ENCODE measurements at places on chromosomes 11 and 22.
A peak's percentile ranks its signal among the peaks of the same experiment; 100 is the strongest.

GRCh38 chr11:79108851-79109250 is 332.0 kb downstream of the TENM4 start:
- no peak for DNase-seq

GRCh38 chr11:20360650-20361049 is 2.9 kb upstream of the HTATIP2 start:
- no peak for DNase-seq

- DNase-seq, result no peak
Observed at GRCh38 chr11:76903325-76903724, 42.6 kb downstream of the ACER3 start.

- peak; percentile 46 for DNase-seq
Observed at GRCh38 chr11:128336203-128336602, 251.2 kb downstream of the ETS1 start.

- peak; percentile 96 for DNase-seq
Observed at GRCh38 chr11:57434640-57435546, 8.0 kb upstream of the SLC43A3 start.

DNA sequence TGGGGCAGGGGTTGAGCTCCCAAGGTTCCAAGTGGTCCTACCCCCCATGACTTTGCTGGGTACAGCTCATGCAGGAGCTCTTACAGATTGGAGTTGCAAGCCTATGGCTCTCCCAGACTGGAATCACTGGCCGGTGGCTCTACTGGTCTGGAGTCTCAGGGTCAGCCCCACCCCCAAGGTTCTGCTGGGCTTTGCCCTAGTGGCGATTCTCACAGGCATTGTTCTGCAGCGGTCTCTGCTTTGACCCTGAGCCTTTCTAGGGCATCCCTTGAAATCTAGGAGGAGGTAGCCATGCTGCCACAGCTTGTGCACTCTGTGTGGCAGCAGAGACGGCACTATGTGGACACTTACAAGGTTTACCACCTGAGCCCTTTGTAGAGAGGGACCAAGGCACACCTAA is 49.3 kb upstream of the HMGXB4 start:
- DNase-seq, result no peak

DNA sequence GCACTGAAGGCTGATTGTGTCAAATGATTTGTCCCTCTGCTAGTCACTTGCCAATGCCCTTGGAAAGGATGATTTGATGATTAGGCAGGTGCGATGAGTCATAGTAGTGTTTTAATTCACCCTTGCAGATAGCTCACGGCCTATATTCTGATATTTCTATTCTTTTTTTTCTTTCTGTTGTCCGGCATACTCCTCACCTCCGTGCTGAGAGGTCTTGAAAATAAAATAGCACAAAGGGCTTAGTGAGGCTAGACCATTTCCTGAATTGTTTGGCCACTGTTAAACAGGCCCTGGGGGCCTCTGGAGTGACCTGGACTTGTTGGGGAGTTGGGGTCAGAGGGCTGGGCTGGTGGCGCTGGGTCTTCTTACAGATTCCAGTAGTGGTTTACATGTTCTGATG is 99.8 kb downstream of the ZBTB16 start:
- DNase-seq, result peak; percentile 70

DNA sequence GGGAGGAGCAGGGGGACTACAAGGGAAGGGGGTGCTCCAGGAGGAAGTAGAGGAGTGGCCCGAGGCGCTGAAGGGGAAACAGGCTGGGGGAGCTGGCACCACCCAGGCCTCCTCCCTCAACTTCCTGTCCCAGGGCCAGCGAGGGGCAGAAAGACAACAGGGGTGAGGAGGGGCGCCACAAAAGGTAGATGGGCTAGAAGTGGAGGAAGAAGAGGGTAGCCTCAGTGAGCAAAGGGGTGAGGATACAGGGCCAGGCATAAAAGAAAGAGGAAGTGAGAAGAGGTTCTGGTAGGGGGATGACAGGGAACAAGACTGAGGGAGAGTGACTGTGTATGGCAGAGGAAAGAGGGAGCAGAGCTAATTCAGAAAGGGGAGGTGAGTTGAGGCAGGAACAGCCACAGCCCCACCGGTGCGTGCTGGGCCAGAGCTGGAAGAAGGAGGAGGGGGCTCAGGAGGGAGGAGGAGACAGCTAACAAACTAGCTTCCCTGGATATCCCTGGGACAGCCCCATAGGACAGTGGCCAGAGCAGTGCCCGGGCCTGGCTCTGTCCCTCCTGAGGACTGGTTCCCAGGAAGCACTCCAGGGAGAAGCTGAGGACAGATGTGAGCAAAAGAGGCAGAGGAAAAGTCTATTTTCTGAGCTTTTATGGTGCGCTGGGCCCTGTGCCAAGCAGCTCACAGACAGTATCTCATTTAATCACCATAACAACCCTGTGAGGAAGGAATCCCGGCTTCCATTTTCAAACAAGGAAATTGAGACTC is 8.5 kb downstream of the DCHS1 start:
- no peak for DNase-seq

- DNase-seq, result no peak
Observed at GRCh38 chr11:7261578-7261977, 9.9 kb downstream of the SYT9 start.

DNA sequence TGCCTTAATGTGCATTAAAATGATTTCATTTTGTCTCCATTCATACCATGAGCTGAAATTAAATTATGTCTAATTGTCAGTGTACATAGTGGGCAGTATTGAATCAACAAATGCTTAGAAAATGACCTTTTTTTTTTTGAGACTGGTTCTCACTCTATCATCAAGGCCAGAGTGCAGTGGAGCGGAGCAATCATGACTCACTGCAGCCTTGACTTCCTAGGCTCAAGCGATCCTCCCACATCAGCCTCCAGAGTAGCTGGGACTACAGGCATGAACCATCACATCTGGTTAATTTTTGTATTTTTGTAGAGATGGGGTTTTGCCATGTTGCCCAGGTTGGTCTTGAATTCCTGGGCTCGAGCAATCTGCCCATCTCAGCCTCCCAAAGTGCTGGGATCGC is 117.0 kb upstream of the BLID start:
- DNase-seq, result no peak

DNA sequence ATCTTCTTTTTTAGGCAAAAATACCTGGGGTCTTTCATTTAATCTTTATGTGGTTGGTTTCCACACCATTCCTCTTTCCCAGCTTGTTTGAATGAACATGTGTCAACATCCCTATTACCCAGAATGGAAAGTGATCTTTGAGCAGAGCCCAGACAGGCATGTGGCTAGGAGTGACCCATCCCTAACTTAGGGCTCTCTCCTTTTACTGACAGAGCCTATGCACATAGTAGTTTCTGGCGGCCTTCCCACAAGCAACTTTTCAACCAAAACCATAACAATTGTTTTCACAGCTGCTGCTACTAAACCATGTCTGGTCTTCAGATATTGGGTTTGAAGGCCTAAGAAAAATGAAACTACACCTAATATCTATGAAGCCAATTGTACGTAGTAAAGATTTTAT is 107.5 kb downstream of the TENM4 start:
- no peak for DNase-seq

- DNase-seq, result no peak
Observed at GRCh38 chr11:12473381-12473780, 96.0 kb downstream of the PARVA start.

DNA sequence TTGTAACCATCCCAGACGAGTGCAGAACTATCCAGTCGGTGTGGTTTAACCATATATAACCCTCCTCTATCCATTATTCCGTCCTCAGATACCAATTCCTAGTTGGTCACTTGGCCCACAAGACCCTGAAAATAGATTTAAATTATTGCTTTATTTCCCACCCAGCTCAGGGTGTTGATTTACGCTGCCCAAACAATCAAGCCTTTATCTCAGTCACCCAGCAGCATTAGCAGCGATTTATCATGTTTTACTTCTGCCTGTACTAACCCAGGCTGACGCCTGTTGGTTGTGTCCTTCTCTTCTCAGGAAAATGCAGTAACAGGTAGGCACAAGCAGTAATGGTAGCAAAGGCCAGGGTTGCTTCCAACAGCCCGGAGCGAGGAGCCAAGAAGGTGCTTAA is 81.2 kb downstream of the DSCAML1 start:
- DNase-seq, result no peak

GRCh38 chr22:37519268-37520195 is at the start of gene CARD10:
CARD10 (minus strand) TSS chr22:37519415; CDS start chr22:37519200, 215 bp downstream.
- DNase-seq, result peak; percentile 42

DNA sequence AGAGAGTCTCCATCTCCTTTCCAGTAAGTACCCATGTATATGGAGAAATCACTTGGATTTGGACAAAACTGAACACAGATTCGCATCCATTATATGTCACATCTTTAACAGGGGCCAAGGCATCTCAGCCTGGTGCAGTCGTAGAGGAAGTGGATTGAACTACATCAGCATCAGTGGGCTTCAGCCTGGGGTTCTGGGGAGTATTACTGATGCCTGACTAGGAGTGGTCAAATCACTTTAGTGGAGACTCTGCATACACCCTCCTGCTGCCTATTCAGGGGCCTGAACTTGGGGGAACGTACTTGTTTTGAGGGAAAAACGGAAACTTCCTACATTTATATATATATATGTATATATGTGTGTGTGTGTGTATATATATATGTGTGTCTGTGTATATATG is 72.8 kb downstream of the GAB4 start:
- no peak for DNase-seq

- peak; percentile 41 for DNase-seq
Observed at GRCh38 chr11:19827399-19828135, 114.9 kb downstream of the NAV2 start.

- no peak for DNase-seq
Observed at GRCh38 chr11:115042002-115042401, 363.7 kb downstream of the NXPE2 start.

GRCh38 chr11:66720223-66720898 is 8.7 kb downstream of the SPTBN2 start:
- DNase-seq, result peak; percentile 93

DNA sequence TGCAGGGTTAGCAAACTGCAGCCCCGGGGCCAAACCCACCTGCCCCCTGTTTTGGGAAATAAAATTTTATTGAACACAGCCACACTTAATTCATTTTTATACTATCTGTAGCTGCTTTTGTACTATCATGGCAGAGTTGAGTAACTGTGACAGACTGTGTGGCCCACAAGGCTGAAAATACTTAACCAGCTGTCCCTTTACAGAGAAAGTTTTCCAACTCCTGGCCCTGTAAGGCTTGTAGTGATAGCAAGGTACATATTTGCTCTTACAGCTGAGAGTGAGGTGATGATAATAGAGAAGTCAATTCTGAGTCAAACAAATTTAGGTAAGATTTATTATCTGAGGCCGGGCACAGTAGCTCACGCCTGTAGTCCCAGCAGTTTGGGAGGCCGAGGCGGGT is 87.4 kb upstream of the SLC6A5 start:
- DNase-seq, result no peak

- no peak for DNase-seq
Observed at GRCh38 chr11:104106136-104106754, 57.7 kb downstream of the PDGFD start.

GRCh38 chr22:48860557-48860956 is 967.1 kb downstream of the BRD1 start:
- DNase-seq, result no peak

- no peak for DNase-seq
Observed at GRCh38 chr11:25593221-25593620, 738.7 kb upstream of the ANO3 start.

DNA sequence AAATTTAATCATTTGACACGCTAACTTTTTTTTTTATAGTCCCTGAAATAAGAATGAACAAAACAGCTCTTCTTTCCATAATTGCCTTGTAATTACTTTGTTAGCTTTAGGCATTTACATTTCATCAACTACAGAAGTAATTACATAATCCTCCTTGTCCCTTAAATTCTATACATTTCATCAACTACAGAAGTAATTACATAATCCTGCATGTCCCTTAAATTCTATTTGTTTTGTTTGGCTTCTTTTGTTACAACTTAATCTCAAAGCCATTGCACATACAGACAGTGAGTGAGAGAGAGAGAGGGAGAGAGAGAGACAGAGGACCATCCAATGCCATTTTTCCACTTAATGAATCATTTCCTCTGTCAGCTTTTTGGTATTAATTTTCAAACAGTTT is 873.2 kb downstream of the METTL15 start:
- peak; percentile 78 for DNase-seq

GRCh38 chr11:73734993-73735392 is 25.9 kb downstream of the RAB6A start:
- DNase-seq, result no peak

DNA sequence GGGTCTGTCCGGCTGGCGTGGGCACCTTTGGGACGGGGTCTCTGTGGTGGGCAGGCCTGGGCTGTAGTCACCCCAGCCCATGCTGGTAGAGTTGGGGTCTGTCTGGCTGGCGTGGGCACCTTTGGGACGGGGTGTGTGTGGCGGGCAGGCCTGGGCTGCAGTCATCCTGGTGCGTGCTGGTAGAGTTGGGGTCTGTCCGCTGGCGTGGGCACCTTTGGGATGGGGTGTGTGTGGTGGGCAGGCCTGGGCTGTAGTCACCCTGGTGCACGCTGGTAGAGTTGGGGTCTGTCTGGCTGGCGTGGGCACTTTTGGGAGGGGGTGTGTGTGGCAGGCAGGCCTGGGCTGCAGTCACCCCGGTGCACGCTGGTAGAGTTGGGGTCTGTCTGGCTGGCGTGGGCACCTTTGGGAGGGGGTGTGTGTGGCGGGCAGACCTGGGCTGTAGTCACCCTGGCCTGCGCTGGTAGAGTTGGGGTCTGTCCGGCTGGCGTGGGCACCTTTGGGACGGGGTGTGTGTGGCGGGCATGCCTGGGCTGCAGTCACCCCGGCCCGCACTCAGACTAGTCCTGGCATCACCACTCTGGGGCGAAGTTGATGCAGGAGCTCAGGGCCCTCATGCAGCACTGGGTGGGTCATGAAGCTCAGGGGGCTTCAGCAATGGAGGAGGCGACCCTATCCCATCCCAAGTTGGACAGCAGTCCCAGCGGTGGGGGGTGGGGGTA is 19.3 kb downstream of the PRR33 start:
- DNase-seq, result no peak

DNA sequence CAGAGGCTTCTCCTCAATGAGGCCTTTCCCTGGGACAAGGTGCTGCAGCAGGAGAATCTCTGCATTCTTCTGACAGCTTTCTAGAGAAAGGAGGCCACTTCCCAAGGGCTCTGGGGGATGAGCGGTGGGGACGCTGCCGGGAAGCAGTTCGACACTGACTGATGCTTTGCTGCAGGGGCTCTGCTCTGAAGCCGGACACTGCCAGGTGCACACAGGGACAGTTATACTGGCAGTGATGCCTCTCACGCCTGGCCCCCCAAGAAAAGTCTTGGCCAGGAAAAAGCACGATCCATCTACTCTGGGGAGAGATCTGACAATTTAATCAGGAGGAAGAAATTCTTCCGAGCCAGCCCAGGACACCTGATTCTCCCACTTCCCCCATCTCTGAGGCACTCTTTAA is 456.9 kb downstream of the OPCML start:
- DNase-seq, result no peak

DNA sequence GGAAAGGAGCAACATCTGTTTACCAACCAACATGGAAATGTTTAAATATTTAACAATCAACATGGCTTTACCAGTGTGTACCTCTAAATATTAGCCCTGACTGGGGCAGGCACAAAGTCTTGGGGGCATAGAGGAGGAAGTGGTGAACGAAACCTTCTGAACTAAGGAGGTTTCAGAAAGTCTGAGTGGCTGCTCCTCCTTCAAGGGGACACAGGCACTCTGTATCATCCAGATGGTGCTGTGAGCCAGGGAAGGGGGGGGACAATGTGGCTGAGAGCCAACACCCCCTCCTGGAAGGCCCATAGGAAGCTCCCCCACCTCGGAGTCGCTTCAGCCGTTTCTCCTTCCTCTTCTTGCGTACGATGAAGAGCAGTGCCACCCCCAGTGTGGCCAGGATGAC is 107.7 kb downstream of the CEP164 start:
- DNase-seq, result no peak

Measured in MCF 10A (cell line).